Spinal cord (tissue), 10 donors: ENCODE measurements at places on chromosomes 1 and 21.
A peak's percentile ranks its signal among the peaks of the same experiment; 100 is the strongest.

DNA sequence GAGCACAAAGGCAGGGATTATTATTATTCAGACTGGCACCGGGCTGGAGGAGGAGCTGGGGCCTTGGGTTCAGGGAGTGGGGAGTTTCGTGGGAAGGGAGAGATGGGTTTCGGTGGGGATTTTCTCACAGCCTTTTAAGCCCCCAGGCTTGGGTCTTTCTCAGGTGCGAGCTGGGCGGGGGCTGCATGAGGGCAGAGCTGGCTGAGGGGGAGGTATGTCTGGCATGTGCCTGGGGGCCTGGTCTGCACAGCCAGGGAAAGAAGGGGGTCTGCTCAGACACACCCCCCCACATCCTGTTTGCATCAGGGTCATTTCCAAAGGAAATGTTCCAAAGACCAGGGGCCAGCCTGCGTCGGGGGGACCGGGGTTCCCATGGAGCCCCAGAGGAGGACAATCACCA lies 21.6 kb downstream of the GRHL3 start:
- DNase-seq, result no peak

DNA sequence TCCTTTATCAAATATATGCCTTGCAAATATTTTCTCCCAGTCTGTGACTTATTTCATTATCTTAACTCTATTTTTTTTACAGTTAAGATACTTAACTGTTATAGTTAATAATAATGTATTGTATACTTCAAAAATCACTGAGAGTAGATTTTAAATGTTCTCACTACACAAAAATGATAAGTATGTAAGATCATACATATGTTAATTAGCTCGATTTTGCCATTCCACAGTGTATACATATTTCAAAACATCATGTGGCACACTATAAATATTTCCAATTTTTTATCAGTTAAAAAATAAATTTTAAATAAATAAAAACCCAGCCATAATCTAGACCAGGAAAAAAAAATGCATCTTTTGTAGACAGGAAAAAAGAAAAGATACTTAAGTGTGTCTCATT lies 27.2 kb downstream of the CTTNBP2NL start:
- DNase-seq, result no peak

DNA sequence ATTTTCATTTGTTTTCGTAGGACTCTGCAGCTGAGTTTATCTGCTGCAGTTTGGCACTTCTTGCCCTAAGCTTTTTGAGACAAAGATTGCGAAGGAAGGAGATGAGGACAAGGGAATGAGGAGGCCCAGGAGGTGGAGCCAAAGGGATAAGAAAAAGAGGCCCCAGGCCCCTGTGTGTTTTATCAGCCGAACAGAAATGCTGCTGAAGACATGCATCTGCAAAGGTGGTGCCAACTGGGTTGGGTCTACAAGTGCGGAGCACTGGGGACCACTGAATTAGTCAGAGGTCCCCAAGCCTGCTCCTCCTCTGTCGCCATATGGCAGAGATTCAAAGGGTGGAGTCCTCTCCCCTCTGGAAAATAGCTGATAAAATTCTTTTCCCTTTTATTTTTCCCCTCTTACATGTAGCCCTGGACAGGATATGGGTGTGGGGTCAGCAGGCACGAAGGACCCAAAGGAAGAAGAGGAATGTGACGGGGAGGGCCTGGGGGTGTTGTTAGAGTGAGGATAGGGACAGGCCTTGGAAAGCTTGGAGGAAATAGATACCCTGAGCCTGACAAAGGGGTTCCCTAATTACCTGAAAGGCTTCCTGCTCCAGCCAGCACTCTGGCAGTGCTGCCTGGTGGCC lies 2.7 kb downstream of the CD34 start:
- no peak for DNase-seq

GRCh38 chr1:41696381-41696780 lies 211.9 kb upstream of the EDN2 start:
- no peak for DNase-seq

- DNase-seq, result no peak
These were observed 42.2 kb downstream of the GIPC2 start for GRCh38 chr1:78088015-78088414.

- no peak for DNase-seq
These were observed 10.6 kb downstream of the CNR2 start for GRCh38 chr1:23902321-23903278.

GRCh38 chr1:81458186-81458585 lies 342.5 kb upstream of the ADGRL2 start:
- no peak for DNase-seq

DNA sequence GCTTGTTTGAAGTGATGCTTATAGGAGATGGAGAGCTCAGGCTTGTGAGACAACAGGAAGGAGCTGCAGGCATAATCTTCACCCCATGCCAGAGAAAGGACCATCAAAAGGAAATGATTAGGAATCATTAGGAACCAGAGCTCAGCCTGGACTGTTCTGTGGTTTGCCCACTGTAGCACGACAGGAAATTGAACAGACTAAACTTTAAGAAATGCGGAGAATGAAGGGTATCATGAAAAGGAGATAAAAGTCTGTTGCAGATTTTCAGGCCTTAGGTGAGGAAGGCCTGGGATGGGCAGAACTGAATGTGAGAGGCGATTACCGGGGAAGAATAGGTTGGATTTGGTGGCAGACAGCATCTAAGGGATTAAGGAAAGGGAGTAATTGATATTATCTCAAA lies 292.0 kb upstream of the PLXNA2 start:
- no peak for DNase-seq

DNA sequence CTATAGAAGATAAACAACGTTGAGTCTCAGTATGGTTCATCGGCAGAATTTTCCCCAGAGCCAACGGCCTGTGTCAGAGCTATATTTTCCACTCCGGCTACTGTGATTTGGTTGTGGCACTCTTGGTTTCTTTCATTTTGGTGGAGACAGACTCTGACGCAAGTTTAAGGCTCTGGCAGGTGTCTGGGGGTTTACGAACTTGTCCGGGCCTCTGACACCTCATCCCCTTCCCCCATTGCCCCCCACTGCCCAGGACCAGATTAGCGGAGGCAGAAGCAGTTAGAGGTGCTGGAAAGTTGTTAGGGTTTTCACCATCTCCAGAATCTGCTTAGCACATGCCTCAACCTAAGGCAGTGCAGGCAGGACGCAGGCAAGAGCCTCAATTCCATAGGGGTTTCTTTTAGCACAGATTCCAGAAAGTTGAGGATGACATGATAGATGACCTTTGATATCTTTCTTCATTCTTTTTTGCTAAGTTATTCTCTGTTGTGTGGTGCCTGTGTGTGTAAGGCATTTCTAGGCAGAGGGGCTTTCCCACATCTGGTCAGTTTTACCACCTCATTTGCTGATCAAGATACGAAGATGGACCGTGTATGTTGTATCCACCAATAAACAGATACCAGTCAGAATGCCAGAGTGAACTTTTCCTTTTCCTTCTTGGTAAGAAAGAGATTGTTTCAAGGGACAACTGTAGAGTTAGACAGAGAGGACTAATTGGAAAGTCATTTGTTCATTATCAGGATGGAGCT lies 18.4 kb upstream of the IL10 start:
- DNase-seq, result no peak

GRCh38 chr1:17869815-17870214 lies 114.7 kb downstream of the ACTL8 start:
- DNase-seq, result no peak

GRCh38 chr21:7933923-7934322 lies 2587.5 kb upstream of the TPTE start:
- DNase-seq, result no peak

- no peak for DNase-seq
These were observed 90.1 kb downstream of the ATP1B1 start for GRCh38 chr1:169196581-169196980.

DNA sequence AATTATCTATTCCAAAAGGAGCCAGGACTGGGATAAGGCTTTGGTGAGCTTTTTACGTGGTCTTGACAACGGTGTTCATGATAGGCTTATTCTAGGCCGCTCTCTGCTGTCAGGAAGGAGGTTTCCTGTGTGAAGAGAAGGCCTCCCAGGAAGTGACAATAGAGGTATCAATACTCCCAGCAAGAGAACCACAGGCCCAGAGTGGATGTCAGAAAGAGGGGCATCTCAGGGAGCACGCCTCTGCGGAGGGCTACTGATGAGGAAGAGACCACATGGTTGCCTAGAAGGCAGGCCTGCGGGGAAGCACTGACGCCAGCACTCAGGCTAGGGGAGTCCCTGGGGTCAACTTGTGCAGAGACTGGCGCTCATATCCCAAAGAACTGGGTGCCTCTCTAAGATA lies 60.4 kb downstream of the ITPKB start:
- no peak for DNase-seq

GRCh38 chr1:234922987-234923386 lies 205.7 kb downstream of the TOMM20 start:
- no peak for DNase-seq

DNA sequence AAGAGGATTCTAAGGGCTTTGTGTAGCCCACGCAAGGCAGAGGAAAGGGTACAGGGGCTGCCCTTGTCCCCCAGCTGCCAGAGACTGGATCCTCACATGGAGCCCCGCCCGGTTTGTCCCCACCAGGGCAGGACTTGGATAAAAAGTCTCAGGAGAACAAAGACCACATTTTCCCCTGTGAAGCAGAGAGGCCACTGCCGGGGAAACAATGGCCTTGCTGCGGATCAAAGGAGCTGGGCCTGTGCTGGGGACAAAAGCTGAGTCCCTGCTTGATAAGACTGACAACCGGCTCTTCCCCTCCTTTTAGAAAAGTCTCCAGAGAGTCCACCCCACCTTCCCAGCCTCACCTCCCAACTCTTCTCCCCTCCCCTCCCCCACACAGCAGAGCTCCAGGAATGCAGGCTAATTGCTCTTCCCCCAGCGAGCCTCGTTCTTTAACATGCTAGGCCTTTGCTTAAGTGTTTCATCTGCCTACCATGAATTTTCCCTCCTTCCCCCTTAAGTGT lies 142.4 kb downstream of the PLPP3 start:
- peak; percentile 76 for DNase-seq

- DNase-seq, result no peak
These were observed 105.1 kb downstream of the LRIG2 start for GRCh38 chr1:113178106-113178505.

- no peak for DNase-seq
These were observed 19.0 kb upstream of the PRSS38 start for GRCh38 chr1:227796359-227796915.

- no peak for DNase-seq
These were observed 6.0 kb downstream of the KLHDC8A start for GRCh38 chr1:205350691-205351141.

- DNase-seq, result peak; percentile 23
These were observed 134.2 kb downstream of the TLR5 start for GRCh38 chr1:223008808-223009207.

- no peak for DNase-seq
These were observed 96.4 kb upstream of the PPP2R5A start for GRCh38 chr1:212188599-212189351.

DNA sequence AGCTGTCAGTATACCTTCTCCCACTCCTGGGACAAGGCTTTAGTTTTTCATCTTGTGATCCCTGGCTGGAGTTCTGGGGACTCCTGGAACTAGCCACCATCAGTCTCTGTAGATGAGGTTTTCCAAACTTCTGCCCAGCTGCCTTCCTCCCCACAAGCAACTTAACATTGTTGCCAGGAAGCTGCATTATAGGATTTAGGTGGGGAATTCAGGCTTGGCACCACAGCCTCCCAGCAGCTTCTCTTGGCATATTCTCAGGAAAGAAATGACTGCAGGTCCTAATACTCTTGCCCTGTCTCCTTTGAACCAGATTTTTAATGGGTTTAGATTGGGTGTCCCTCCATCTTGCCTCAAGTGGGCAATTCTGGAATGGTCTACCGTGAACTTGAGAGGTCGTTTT lies 18.6 kb upstream of the KCNQ4 start:
- DNase-seq, result no peak

- no peak for DNase-seq
These were observed 466.2 kb upstream of the NR5A2 start for GRCh38 chr1:199561334-199561733.

- no peak for DNase-seq
These were observed 45.9 kb downstream of the PLXNA2 start for GRCh38 chr1:208198236-208198635.

- no peak for DNase-seq
These were observed 81.4 kb upstream of the TLR5 start for GRCh38 chr1:223224465-223224864.

DNA sequence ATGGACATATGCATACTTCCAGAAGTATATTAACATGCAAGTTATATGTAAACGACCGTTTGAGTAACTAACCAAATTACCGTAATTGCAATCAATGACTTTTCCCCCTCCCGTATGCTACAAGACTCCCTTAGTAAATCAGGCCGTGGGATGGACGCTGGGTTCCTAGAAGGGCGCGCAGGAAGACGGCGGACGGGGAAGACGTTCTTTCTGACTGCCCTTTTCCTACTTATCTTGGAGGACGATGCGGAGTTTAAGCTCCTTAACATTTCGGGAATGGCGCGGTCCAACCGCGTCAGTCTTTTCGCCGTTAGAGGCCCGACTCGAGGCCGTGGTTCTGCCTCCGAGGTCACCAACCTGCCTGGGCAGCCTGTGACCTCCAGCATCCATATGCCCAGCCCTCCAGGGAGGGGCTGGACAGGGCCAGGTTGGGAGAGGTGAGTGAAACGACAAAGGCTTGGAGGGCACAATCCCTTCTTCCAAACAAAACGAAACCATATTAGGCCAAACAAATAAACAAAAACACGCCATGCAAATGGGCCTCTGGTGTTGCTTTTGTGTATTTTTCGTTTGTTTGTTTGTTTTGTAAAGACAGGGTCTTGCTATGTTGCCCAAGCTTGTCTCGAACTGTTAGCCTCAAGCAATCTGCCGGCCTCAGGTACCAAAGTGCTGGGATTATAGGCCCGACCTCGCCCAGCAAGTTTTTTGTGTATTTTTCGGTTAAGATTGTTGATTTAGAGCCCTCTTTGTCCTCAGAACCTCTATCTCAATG lies 873 bp upstream of the PI4KB start:
- no peak for DNase-seq

- DNase-seq, result no peak
These were observed 186.1 kb downstream of the NTNG1 start for GRCh38 chr1:107326824-107327445.

- DNase-seq, result no peak
These were observed 10.2 kb upstream of the SFN start for GRCh38 chr1:26852701-26853100.

DNA sequence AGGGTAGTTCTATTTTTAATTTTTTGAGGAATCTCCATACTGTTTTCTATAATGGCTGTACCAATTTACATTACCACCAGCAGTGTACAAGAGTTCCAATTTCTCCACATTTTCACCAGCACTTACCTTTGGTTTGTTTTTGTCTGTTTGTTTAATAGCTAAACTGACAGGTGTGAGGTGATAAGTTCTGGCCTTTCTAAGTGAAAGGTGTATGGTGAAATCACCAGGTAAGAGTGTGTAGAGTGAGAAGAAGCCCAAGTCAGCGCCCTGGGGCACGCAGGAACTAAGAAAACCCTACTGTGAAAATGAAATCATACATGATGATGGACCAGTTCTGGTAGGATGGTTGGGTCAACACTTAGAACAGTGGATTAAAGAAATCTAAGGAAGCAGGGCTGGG lies 34.5 kb downstream of the BTG3 start:
- DNase-seq, result no peak
